ENCODE measurements at places on chromosomes 3 and 15.

DNA sequence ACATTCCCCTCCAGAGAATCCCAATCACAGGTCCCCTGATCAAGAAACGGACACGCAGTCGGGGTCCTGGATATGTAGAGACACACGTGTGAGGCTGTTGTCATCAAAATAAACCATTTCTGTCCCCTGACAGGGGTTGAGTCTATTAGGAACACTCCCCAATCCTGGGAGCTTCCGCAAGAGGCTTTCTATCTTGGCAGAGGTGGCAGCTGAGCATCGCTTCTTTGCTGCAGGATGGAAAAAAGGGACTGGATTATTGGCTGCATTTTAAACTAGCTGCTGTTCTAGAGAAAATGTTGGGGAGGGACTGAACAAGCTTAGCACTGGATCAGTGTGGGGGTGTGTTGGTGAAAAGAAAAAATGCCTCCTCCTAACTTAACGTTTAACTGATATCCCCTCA, 2.5 kb upstream of the CNTN4 start:
- no peak for DNase-seq

GRCh38 chr3:11134794-11135193, 19.5 kb upstream of the HRH1 start:
- no peak for DNase-seq

DNA sequence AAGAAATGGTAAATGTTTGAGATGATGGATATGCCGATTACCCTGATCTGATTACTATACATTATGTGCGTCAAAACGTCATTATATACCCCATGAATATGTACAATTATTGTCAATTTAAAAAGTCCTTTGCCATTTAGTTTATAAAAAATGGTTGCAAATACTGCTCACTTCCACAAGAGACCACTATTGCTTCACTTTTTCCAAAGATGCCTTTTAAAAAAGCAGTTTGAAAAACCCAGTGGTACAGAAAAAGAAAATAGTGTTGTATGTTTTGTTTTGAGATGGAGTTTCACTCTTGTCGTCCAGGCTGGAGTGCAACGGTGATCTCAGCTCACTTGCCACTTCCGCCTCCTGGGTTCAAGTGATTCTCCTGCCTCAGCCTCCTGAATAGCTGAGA, 39.3 kb downstream of the EDEM1 start:
- peak; percentile 38 for DNase-seq

GRCh38 chr15:75211436-75212199, 9.9 kb downstream of the C15orf39 start:
- no peak for DNase-seq

GRCh38 chr15:92924216-92924615, 24.1 kb downstream of the CHD2 start:
- peak; percentile 38 for DNase-seq

DNA sequence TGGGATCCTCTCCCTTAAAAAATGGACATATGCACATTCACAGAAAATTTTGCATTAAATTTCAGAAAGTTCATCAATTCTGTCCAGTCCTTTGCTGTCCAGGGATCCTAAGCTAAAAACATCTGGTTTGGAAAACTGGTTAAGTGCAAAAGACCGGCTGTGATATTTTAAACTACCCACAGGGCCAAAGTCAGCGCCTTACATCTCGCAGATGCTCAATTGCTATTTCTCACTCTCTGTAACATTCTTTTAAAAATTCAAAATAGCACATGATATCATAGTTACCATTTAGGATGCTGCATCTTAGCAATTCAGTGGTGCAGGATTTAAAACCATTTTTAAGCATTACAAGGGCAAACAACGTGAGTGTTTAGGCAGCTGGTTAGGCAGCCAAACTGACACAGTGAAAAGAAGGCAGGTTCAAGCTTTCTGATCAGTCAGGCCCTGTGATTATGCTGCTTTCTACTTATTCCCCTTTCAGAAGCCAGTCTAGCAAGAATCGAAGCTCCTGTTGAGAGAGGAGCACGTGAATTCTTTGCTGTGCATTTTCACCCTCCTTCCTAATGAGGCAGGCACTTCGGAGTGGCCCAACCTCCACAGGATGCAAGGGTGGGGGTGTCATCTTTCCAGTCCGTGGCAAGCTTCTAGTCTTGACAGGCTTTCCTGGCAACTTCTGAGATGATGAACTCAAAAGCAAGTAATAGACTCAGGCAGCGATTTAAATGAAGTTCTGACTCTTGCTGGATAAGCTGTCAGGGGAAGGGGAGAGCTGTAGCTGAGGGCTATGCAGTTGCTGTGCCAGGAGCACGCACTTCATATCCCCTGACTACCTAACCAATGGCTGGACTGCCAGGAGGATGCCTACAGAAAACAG, 8.8 kb downstream of the PRICKLE2 start:
- DNase-seq, result no peak

DNA sequence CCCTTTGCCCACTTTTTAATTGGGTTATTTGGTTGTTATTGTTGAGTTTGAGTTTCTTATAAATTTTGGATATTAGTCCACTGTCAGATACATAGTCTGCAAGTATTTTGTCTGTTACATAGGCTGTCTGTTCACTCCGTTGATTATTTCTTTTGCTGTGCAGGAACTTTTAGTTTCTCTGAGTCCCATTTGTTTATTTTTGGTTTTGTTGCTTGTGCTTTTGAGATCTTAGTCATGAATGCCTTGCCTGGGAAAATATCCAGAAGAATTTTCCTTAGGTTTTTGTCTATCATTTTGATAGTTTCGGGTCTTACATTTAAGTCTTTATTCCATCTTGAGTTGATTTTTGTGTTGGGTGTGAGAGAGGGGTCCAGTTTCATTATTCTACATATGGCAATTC, 254.5 kb downstream of the NLGN1 start:
- no peak for DNase-seq

DNA sequence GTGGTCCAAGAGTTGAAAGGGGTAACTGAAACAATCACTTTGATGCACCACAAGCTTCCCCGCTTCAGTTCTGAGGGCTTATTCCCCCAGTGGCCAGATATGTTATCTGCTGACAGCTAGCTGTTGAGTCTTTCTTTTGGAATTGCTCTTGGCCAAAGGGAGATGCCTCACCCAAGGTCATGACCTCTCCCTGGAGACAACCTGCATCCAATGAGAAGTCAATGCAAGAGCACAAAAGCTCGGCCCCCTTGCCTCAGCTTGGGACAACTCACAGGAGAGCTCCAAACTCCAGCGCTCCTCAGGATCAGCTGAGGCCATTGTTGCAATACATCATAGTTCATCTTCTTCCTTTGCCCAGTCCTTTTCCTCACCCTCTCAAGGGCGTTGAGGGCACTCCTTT, 31.0 kb upstream of the THBS1 start:
- no peak for DNase-seq

Measured in kidney capillary endothelial cell (primary cell).